AG08395 (cell line): ENCODE measurements at places on chromosomes 4 and X.
A peak's percentile ranks its signal among the peaks of the same experiment; 100 is the strongest.

DNA sequence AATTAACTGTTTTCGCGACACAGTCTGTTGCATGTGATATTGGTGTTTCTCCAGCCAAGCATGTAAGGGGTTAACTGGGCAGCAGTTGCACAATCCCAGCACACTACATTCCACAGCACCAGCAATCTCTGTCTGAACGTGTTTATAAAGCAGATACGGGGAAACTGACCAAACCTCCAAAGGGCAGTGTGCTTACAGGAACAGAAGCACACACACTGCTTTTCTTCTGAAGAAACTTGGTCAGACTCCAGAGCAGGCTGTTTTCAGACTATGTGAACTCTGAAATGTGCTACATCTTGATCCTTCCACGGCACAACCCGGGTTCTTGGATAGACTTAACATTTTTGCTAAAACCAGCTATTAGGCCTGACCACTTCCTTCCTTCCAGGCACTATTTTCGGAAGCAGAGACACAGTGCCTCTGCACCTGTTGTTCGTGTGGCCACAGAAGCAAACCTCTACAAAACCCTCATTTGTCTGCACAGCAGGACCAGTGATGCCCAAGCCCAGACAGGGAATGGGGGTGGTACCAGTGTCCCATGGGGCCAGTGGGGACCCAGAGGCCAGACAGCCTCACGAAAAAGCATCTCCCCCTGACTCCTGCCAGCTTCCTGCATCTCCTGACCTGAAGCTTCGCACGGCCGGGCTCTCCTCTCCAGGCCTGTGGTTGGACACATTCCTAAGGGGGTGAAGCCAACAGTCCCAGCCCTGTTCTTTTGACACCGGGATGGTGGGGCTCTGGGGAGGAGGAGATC lies 90.1 kb downstream of the IRF2 start:
- peak; percentile 56 for DNase-seq

- DNase-seq, result no peak
Measured at GRCh38 chr4:59537246-59537886, 1662.8 kb upstream of the ADGRL3 start.

GRCh38 chr4:158644760-158645159 lies 26.9 kb downstream of the C4orf46 start:
- peak; percentile 11 for DNase-seq

GRCh38 chr4:43233321-43233720 lies 340.8 kb downstream of the GRXCR1 start:
- no peak for DNase-seq

DNA sequence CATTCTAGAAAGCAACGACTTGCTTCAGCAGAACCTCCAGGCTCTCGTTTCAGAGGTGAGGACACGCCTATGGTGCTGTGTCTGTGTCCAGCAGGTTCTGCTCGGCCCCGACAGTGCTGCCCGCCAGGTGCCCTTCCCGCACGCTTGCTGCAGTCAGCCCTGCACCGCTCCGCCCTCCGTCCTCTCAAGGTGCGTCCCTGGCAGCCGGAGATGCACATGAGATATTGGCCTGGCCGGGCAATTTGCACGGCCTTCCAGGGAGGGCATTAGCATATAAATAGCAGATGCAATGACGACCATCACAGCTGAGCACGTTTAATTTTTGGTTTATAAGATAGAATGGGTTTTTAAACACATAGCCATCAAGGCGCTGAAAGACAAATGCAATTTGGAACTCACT lies 14.4 kb downstream of the UVSSA start:
- DNase-seq, result no peak

DNA sequence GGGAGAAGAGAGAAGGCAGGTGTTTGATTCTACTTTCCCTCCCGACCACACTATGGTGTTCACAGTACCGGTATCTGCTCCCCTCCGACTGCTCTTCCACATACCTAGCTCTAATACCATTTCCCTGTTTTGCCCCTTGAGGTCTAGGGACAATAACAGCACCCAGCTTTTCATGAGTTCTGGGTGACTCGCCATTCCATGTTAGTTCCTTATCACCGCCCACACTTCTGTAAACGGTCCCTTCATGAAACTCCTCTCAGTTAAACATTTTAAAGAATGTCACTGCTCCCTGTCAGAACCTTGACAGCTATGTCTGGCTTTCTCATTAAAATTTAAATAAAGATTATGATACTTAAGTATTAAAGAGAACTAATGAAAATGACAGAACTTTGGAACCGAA lies 136.7 kb downstream of the ADAMTS3 start:
- DNase-seq, result no peak

DNA sequence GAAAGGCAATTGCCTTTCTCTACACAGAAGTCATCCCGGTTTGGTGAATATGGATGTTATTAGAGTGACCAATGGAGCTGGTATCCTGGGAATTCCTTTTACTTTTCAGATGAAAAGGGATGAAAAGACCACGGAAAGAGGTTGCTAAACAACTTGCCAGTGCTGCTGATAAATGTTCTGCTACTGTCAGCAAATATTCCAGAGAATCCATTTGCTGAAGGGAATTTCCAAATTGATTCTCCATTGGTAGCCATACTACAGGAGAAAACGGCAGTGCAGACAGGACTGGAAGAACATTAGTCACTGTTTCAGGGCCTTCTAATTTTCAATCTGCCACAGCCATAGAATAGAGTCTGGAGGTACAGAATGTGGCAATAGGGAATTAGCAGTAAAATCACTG lies 451.5 kb downstream of the PCDH11X start:
- no peak for DNase-seq

DNA sequence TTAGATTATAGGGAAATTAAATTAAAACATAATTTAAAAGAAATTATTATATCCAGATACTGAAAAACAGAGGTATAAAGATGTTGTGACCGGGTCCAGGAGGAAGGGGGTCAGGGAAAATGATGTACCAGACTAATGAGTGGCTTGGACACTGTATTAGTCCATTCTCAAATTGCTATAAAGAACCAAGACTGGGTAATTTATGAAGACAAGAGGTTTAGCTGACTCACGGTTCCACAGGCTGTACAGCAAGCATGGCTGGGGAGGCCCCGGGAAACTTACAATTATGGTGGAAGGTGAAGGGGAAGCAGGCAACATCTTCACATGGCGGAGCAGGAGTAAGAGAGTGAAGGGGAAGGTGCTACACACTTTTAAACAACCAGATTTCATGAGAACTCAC lies 3.4 kb upstream of the FAM9B start:
- no peak for DNase-seq

DNA sequence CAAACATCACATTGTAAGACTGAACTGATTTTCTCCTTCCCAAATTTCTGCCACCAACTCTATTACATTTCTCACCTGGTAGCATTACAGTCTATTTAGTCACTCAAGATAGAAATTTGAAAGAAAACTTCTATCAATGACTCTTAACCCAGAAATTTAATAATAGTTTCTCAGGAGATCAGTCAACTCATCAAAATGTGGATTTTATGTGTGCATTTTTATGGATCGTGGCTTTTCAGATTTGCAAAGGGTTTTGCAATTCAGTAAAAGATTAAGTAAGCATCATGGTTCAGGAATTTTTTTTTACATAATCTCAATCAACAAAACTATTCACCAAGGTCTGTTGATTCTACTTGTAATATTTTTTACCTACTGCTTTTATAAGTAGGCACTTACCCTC lies 111.1 kb downstream of the CFAP299 start:
- peak; percentile 11 for DNase-seq

- no peak for DNase-seq
Measured at GRCh38 chr4:20666012-20666860, 34.0 kb upstream of the PACRGL start.

DNA sequence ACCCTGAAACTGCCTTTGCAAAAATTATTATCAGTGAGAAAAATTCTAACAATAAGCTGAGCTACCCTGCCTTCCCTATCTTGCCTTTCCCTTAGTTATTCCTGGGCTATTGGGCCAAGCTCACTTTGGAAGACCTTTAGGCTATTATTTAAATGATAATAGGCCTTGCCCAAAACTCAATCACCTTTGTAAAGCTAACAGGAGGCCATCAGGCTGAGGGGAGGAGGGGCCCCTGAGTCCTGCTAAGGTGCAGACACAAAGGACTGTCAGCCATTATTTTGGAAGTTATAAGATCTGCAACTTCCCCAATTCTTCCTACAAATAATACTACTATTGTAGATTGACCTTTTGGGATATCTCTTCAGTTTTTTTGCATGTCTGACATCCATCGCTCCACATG lies 278.8 kb upstream of the DIAPH2 start:
- DNase-seq, result no peak

DNA sequence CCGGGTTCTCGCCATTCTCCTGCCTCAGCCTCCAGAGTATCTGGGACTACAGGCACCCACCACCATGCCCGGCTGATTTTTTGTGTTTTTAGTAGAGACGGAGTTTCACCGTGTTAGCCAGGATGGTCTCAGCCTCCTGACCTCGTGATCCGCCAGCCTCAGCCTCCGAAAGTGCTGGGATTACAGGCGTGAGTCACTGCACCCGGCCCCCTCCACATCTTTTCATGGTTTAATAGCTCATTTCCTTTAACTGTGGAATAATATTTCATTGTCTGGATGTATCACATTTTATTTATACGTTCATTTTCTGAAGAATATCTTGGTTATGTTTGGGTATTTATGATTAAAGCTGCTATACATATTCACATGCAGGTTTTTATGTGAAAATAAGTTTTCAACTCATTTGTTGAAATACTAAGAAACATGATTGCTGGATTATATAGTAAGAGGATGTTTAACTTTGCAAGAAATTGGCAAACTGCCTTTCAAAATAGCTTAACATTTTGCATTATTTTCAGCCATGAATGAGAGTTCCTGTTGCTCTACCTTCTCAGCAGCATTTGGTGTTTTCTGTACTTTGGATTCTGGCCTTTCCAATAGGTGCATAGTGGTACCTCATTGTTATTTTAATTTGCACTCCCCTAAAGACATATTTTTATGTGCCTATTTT lies 591.9 kb downstream of the TECRL start:
- DNase-seq, result no peak

DNA sequence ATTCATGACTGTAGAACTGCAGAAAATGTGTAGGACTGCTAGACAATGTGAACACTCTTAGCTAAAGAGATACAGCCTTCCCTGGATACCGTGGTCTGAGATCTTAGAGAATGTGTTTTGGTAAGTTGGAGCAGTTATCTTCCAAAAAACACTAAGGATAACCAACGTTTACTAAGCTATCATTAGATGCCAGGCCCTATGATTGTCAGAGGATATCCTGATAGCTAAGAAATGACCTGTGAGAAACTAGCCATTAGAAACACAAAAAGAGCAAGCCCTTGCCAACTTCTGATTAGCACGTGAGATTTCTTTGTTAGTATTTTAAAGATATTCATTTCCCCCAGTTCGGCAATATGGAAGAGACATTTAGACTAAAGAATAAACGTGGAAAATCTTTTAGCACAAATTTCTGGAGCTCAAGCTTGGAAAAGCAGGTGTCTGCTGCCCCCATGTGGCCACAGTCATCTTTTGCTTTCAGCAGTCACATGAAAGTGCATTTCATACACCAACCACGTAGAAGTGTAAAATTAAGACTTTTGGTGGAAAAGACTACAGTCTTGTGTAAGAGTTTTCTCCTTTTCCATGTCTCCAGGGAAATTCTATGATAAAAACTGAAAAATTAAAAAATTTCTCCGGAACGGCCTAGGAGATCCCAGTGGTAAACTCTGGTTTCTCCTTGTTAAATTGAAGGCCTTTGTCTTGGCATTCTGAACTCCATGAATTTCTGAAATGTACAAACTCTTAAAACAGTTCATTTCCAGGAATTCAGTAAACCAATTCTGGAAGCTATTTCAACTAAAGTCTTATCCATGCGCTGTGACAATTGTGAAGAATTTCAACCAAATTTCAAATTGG lies 136.4 kb downstream of the ZNF674 start:
- peak; percentile 76 for DNase-seq

- DNase-seq, result peak; percentile 68
Measured at GRCh38 chrX:131729295-131729694, 185.4 kb downstream of the OR13H1 start.

GRCh38 chrX:125205918-125206665 lies 113.6 kb upstream of the TEX13C start:
- no peak for DNase-seq

DNA sequence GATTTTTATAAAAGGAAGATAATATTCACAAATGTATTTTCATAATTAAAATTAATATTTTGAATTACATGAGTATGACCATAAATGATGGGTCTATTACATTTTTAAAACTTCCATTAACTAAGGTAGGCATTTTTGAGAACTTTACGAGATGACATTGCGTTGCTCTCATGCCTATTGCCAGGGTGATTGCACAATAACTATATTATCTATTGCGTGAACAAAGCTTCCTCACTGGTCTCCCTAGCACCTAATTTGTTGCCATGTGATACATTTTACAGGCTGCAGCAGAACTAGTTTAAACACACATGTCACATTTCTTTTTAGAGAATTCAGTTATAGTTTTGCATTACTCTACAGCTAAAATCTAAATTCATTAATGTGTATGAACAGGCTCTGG lies 289.7 kb upstream of the GRID2 start:
- DNase-seq, result no peak

DNA sequence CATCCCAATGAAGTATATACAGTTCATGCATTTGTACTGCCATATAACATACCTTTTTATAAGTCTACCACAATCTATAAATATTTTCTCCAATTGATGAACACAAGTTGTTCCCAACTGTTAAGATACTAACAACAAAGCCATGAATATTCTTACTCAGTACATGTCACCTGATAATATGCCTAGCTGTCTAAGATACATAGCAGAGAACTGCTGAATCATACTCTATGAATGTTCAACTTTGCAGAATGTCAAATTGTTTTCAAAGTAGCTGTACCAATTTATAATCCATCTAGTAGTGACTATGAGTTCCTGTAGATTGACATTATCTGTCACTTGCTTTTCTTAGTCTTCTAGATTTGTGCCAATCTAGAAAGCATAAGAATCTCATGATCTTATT lies 84.9 kb downstream of the RAB28 start:
- no peak for DNase-seq

DNA sequence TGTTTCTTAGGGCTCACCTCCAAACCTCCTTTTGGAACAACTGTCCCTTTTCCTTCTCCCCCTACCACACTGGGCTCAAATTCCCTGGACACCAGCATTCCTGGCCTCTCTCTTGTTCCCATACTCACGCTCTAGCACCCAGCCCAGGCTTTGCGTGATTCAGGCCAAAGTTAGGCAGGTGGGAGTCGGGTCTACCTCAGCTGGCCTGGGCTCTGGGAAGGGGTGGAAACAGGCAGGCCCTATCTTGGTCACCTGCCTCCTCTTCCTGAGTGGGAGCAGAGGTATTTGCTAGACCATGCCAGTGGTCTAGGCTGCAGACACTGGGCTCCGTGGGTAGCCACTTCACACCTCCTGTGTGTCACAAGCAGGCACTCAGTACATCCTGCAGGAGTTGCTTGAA lies 211.1 kb upstream of the MAMLD1 start:
- DNase-seq, result no peak

DNA sequence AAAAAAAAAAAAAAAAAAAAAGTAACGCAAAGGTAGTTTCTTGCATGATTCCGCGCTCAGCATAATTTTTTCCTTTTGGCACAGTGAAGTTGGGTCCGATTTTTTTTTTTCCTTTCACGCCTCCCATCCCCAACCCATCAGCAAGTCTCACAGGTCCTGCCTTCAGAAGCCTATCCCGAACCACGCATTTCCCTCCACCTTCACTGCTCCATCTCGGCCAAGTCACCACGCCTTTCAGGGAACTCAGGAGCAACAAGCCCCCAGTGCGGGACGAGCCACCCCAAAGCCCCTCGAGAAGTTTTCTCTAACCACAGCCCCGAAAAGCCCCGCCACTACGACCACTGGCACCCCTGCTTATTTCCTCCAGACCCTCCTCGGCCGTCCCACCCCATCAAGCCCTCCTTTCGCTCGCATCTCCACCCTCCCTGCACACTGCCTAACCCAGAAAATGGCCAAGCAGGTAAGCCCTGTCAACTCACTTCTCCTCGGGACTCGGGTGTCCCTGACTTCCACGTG lies 1.0 kb downstream of the SLBP start:
- no peak for DNase-seq

GRCh38 chrX:122835886-122836285 lies 348.2 kb upstream of the GRIA3 start:
- DNase-seq, result no peak
